ENCODE measurements at places on chromosomes 3 and 15.

GRCh38 chr3:5613599-5613998 is 426.1 kb downstream of the EDEM1 start:
- DNase-seq, result no peak

- no peak for DNase-seq
Measured at GRCh38 chr3:183517607-183518006, 37.9 kb downstream of the KLHL6 start.

- no peak for DNase-seq
Measured at GRCh38 chr15:101052681-101053121, 133.5 kb downstream of the LRRK1 start.

DNA sequence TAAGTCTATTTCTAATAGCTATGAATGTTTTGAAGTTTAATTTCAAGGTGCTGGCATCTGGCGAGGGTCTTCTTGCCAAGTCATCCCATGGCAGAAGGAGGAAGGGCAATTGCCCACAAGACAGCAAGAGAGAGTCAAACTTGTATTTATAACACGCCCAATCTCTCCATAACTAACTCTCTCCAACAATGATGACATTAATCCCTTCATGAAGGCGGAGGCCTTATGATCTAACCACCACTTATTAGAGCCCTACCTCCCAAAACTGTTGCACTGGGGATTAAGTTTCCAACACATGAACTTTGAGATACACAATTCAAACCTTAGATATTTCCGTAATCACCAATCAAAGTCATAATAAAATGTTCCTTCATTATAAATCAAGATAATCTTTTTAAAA is 406.9 kb downstream of the CNTN6 start:
- DNase-seq, result no peak

GRCh38 chr15:75306188-75306587 is 23.6 kb downstream of the GOLGA6D start:
- no peak for DNase-seq

DNA sequence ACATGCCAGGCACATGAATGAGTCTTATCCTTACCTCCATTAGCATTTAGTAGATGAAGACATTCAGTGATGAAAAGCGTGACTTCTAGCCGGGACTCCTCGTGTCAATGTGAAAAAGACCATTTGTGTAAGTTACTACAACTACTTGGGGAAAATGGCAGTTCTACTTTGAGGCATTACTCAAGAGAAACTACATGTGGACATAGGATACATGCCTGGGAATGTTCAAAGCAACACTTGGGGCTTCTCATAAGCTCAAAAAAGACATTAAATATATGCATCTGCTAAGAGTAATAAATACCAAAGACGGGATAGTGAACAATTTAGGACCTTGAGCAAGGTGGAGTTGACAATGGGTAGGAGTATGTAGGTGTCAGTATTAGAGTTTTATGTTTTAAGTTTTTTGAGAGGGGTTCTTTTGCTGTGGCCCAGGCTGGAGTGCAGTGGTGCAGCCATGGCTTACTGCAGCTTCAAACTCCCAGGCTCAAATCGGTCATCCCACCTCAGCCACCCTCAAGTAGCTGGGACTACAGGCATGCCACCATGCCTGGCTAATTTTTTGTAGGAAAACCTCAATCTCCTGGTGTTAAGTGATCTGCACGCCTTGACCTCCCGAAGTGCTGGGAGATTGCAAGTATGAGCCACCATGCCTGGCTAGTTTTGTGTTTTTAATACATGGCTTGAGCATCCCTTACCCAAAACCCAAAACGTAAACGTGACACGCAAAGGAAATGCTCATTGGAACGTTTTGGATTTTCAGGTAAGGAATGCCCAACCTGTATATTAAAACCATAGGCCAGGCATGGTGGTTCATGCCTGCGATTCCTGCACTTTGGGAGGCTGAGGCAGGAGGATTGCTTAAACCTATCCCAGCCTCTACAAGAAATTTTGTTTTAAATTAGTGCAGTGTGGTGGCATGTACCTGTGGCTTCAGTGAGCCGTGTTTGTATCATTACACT is 3.9 kb downstream of the RPLP1 start:
- no peak for DNase-seq

DNA sequence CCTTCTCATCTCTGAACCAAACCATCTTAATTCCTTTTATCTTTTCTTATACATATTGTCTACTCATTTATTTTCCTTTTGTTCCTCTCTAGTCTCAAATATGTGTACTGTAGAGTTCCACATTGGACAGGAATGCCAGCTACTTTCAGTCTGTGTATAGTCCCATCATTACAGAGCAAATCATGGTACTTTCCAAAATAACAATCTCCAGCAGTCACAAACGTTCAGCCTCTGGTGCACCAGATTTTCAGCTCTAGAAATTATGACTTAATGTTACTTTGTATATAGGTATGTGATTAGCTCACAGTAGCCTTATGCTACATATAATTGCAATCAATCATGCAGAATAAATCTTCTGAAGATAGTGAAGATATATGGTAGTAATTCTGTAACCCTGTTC is 32.5 kb upstream of the TM4SF4 start:
- no peak for DNase-seq

DNA sequence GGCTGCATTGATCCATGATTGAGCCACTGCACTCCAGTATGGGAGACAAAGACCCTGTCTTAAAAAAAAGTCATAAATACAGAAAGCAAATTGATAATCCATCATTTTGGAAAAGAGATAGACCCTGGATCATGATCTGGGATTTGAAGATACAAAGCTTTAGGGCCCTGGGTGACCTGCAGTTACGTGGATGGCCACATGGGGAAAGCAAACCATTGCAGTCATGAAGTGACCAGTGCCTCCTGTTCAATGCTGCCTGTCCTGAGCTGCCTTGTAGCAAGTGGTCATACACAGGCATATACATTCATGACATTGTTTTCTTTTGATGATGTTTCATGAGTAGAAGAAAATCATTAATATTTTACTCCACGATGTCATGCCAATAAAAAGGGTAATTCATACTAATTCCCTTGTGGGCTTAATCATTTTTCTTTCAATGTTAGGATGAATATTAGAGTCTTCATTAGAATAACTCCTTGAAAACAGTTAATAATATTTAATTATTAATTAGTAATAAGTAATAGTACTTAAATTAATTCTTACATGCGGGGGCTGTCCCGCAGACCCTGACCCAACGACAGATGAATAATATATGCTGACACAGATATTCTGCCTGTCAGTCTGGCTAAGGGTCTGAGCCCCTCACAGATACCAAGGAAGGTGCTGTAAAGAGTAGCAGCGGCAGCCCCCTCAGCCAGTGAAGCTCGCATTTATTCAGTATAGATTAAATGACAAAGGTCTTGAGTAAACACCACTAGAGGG is 109.0 kb upstream of the UNC13C start:
- DNase-seq, result no peak

DNA sequence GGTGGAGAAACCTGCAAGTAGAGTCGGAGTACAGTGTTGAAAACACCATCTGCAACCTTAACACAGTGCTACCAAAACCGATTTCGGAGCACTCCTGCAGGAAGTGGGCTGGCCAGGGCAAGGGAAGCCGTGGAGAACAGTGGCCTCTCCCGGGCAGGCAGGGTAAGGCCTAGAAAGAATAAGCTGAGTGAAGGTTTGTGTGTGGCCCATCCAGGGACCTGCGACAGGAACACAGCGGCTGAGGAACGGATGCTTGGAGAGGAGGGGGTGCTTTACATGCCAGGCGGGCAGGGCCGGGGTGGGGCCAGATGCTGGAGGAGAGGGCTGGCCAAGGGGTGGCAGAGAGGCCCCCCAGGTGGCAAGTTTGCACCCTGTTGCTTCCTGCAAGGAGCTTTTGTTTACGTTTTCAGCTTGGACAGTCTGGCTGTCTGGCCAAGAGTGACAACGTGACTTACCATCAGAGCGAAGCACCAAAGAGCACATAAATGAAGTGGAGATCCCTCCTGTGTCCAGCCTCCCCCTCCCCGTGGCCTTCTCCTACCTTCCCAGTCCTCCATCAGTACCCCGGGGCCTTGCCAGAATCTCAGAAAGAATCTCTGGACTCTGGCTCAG is 156.5 kb downstream of the PGPEP1L start:
- peak; percentile 62 for DNase-seq

- DNase-seq, result no peak
Measured at GRCh38 chr3:26587571-26587970, 35.0 kb upstream of the LRRC3B start.

GRCh38 chr3:111319598-111319997 is 222.4 kb upstream of the CD96 start:
- DNase-seq, result no peak

GRCh38 chr3:184345317-184346144 is 8.1 kb downstream of the FAM131A start:
- no peak for DNase-seq

DNA sequence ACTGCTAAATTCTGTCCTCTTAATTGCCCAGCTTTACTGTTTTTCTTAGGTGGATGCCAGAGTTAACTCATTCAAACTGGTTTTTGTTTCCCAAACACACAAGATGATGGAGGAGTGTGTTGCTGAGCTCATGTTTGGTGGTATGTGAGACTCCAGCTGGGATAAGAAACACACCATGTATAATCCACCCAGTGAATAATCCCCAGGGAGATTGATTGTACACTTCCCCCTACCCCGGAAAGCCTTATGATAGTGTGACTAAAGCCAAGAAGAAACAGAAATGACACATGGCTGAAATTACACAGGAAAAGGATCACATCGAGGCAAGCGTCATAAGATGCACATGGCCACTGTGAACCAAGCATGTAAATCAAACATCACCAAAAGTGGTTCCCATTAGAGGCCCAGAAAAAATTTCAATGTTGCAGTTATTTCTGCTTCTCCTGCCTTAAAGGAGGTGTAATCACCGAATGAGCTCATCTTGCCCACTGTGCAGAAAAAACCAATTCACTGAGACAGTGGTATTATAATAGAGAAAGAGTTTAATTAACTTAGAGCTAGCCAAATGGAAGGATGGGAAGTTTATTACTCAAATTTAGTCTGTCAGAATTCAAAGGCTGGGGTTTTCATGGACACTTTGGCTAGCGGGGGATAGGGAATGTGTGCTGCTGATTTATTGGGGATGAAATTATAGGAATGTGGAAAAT is 56.7 kb upstream of the MAGI1 start:
- no peak for DNase-seq

GRCh38 chr3:134752761-134753461 is 42.1 kb upstream of the EPHB1 start:
- no peak for DNase-seq

GRCh38 chr3:121736112-121736511 is 13.4 kb downstream of the GOLGB1 start:
- DNase-seq, result no peak

DNA sequence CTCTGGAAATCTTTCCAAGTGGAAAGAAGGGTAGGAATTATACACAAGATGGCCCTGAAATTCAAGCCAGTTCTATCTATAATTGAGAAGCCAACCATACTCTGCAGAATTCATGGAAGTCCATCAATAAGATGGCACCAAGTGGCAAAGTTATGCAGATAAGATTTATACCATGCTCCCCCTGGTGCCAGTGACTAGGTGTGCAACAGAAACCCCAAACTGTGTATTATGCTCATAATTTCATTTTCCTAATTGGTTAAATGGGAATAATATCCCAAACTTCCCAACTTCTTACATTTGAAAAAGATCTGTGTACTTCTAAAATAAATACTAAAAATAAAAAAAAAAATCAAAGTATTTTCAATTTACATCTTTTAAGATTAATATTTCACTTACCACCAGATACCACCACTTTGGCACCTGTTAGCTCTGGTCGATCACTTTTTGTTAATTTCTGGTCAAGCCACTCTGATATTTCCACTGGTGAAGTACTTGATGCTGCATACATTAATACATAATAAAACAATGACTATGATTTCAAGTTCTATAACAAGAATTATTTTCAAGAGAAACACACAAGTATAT is 25.9 kb downstream of the ETFA start:
- DNase-seq, result no peak

DNA sequence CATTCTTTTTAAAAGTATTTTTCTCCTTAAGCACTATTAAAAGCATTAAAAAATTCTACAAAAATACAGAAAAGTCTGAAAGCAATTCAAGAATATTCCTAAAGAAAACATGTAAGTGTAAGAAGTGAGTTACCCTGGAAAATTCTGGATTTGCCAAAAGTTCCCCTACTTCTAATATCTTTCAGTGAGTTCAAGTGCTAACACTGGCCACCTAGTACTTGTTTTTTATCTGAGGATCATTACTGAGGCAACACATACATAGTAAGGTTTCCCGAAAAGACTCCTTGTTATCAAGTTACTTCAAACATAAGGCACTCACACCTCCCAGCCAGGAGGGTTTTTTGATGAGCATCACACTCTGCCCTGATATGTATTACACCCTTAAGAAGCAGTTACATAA is 158.4 kb downstream of the TIGIT start:
- DNase-seq, result no peak

GRCh38 chr3:16085884-16086608 is 88.4 kb upstream of the GALNT15 start:
- DNase-seq, result no peak

DNA sequence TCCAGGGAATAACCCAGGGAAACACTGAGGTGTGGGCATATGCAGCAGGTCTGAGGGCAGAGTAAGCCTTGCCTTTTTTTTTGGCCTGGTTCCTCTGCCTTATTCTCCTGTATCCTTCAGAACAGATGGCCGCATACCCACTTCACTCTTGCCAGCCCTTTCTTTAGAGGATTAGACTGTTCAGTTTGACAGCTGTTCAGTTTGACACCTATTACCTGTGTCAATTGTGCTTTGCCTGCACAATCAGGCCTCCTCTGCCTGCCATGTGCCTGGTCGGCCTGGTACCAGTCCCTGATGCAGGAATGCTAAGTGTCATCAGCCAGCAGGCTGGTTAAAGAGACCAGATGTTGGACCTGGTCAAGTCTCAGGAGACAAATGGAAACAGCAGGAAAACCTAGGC is 22.3 kb downstream of the TM6SF1 start:
- DNase-seq, result no peak

DNA sequence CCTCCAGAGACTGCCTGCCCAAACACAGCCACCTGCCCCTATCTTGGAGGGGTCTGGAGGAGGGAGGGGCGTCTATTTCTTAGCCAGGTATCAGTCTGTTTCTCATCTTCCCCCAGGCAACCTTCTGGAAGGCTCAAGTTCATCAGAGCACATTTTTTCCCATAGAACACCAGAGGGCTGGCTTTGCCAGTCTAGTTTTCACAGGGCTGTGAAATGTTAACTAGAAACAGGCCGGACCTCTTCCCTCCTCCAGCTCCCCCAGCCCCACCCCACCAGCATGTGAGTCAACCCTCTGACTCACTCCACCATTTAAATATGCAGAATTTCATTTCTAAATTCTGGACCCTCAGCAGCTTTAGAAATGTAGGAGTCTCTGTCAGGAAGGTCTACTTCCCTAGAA is 66.9 kb downstream of the SLCO2A1 start:
- DNase-seq, result no peak

GRCh38 chr3:150984066-150984465 is 11.5 kb upstream of the CLRN1 start:
- no peak for DNase-seq

- DNase-seq, result no peak
Measured at GRCh38 chr3:184801241-184801785, 10.7 kb upstream of the VPS8 start.

DNA sequence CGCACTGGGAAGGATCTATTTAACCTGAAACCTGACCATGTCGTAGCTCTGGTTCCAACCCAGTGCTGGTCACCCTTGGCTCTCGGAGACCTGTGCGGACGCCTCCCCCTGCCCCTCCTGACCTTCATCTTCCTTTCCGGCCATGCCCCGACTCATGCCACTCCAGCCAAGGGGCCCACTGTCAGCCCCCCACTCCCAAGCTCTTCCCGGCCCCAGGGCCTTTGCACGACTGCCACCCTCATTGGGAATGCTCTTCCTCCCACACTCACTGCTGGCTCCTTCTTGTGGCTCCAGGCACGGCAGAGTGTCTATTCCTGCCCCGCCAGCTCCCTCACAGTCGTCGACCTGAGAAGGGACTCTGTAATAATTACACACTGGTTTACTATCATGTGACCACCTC is 9.4 kb upstream of the IQSEC1 start:
- no peak for DNase-seq
